ENCODE measurements at places on chromosomes 7 and 10.
A peak's percentile ranks its signal among the peaks of the same experiment; 100 is the strongest.

DNA sequence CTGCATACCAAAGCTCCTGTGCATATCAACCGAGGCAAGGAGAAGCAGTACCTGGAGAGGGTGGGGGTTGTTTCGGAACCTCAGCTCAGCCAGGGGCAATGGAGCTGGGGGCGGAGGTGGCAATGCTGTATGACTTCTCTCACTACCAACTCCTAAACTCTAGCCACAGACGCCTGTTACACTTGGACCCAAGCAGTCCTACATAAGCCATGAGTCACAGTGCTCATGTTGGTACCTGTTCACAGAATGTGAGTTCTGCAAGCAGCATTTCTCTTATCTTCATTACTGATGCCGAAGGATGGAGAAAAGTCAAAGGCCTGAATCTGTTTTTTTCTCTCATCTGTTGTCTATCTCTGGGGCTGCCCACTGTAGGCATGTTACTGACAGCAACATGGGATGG lies 3.2 kb upstream of the RAB18 start:
- DNase-seq, result no peak

DNA sequence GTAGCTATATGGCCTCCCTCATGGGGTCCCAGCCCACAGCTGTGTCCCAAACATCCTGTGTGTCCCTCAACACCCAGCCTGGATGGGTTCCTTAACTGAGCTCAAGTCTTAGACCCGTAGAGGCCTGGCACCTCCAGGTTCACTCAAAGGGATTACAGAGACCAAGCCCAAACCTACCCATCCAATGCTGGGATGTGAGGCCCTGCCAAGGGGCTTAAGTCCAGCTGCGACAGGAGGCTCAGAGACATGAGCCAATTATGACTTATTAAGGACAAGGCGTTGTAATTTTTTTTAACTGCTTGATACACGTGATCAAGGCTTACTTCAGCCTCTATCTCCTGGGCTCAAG lies 105.6 kb upstream of the RET start:
- DNase-seq, result no peak

GRCh38 chr7:150390205-150390604 lies 11.1 kb downstream of the ZNF775 start:
- no peak for DNase-seq

GRCh38 chr7:44213877-44214388 lies 13.2 kb downstream of the YKT6 start:
- no peak for DNase-seq

DNA sequence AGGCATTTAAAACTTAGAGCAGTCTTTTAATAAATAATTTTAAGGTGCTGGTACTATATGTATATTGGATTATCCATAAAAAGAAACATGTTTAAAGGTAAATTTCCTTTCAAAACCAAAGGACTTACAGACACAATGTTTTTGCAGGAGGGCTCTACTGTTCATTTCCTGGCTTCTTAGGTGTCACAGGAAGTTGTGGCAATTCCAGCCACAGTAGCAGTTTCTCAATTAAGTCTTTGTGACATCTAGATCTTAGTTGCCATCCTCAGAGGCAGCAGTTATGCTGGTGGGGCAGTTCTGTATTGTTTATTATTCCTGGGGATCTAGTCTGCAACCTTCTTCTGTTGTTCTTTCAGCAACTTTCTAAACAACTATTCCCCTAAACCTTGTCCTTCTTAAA lies 460.1 kb downstream of the MAGI2 start:
- DNase-seq, result no peak

DNA sequence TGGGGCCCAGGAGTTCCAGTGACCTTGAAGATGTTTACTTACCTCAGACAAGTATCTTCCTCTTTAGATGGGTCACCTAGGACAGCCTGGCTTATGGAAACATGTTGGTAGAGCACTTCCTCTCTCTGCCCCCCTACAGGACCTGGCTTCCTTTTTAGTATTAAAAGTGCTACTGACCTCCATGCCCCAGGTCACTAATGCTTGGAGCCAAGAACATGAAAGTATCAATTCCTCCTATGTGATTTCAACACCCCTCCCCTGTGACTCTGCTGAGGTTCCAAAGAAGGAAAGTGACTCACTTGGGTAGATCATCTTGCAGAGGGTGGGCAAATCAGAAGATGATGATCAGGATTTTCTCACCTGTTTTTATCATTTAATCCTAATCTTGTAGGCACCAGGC lies 125.3 kb upstream of the CCDC6 start:
- DNase-seq, result no peak

DNA sequence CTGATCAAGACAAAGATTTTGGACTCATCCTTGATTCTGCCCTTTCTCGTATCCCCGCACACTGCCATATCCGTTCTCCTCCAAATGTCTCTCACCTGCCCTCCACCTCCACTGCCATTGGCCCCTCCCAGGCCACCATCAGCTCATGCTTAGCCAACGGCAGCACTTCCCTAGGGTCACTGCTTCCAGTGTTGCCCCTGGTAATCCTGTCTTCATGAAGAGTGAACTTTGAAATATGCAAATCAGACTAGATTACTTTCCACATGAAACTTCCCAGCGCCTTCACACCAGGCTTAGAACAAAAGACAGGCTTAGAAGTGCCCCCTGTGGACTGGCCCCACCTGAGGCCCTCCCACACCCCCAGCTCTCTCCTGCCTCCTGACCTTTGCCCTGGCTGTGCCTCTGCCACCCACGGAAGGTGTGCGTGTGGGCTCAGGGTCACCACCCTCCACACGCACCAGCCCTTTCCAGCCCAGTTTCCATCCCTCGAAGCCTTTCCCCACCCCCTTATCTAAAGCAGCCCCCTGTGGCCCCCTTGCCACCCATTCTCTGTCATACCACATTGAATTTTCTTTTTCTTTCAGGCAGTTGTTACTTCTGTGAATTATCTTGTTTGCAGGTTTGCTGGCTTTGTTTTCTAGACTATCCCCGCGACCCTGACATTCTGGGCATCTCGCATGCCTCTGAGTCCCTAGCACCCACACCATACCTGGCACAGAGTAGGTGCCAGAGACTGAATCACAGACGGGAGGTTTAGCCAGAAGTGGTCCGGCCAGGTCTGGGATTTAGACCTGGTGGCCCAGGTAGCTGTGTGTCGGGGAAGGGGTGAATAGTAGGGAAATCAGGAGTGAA lies 26.8 kb upstream of the C10orf53 start:
- no peak for DNase-seq

- peak; percentile 50 for DNase-seq
These were observed 10.6 kb downstream of the DNAJB6 start for GRCh38 chr7:157347217-157347904.

DNA sequence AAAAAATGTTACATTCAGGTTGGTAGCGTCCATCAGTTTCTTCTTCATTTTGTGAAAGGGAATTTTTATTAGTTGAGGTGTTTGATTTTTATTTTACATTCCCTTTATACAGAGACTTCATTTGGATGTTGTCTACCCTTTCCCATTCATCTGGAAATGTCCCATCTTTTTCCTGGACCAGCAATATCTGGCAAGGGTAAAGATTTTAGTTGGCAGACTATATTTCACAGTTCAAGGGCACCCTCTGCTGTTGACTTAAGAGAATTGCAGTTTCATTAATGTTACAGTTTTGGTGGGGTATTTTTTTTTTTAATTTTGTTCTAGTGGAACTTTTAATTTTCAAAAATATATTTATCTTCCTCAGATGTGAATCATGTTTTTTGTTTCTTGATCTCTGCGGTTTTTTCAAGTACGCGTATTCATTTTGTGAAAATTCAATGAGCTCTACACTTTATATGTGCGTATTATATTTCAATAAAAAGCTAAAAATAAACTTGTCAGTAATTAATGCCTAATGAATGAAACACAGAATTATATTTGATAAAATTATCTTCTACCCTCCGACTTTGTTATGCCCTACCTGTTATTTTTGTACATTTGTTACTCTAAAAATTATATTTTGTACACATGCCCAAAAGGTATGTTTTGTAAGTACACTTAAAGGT lies 97.9 kb upstream of the KLF14 start:
- DNase-seq, result no peak

DNA sequence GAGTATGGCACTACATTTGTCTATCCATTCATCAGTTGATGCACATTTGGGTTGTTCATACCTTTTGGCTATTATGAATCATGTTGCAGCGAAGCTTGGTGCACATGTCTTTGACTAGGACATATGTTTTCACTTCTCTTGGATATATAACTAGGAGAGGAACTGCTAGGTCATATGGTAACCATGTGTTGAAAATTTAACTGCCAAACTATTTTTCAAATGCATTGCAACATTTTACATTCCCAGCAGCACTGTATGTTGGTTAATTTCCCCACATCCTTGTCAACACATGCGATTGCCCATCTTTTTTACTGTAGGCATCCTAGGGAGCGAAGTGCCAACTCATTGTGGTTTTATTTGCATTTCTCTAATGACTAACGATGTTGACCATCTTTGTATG lies 183.4 kb downstream of the PRKCQ start:
- no peak for DNase-seq

GRCh38 chr10:1674501-1674900 lies 62.8 kb downstream of the ADARB2 start:
- DNase-seq, result no peak

DNA sequence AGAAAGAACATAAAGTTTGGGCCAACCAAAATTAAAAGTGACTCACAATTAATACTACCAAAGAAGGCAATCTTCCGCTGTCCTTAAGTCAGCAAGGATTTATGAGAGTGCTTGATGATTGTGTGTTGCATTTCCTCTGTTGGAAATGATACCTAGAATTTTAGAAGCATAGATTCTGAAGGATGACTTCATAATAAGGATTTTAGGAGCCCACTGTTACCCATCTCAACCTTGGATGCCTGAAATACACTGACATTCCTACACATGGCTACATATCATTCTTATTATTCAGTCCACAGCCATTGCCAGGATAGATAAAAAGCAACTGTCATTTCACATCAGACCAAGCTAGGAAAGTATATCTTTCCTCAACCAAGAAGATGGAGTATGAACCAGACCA lies 823.8 kb downstream of the LRMDA start:
- no peak for DNase-seq

DNA sequence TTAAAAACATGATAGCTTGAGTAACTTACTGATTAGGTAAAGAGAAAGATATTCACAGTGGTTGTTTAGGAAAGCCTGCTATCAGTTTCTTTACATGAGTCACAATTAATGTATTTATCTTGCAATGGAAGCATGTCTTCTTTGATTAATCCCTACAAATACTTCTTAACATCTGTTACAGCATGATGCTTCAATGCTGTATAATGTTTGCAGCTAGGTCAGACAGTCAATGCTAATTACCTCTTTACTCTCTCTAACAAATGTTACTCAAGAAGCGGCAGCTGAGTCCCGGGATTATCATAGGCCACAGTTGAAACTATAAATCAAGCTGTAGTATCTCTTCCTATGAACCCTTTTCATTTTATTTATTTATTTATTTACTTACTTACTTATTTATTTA lies 33.2 kb downstream of the ACBD5 start:
- no peak for DNase-seq

- no peak for DNase-seq
These were observed 18.2 kb upstream of the TSPAN33 start for GRCh38 chr7:129126314-129126713.

DNA sequence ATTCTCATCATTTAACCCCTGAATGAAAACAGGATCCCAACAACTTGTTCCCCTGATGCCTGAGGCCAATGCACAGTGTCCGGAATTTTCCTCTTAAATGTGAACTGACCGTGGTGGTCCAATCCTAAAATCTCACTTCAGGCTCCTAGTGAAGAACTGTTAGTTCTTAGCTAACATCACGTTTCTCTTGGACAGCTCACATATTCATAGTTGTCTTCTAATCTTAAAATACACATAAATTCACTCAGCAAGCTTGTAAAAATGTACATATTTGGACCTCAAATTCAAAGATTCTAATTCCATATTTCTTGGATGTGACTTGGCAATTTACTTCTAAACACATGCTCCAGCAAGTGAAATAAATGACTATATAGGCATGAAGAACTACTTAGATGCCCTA lies 297.2 kb downstream of the PCDH15 start:
- DNase-seq, result no peak

- DNase-seq, result no peak
These were observed 441.3 kb upstream of the MGMT start for GRCh38 chr10:129025787-129026186.

- DNase-seq, result no peak
These were observed 42.8 kb upstream of the GRB10 start for GRCh38 chr7:50825465-50825864.

DNA sequence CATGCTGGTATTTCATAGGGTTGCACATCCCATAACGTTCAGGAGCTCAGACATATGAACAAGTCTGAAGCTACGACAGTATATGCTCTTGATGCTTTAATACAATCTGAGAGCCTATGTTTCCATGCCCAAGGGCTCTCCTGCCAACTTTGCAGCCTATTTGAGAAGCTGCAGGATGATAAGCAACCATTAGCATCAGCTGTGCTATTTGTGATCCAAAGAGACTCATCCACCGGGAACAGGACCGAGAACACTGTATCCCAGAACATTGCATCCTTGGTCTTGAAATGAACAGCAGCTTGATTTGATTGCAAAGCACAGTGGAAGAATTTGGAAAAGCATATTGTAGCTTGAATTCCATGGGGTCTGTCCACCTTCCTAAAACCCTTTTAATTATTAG lies 156.2 kb upstream of the PTER start:
- DNase-seq, result no peak

- DNase-seq, result no peak
These were observed 11.4 kb downstream of the C10orf53 start for GRCh38 chr10:49690698-49691356.

GRCh38 chr10:92291921-92292845 lies 1.2 kb downstream of the MARCHF5 start:
- DNase-seq, result peak; percentile 62

GRCh38 chr10:48880016-48880705 lies 59.5 kb downstream of the LRRC18 start:
- no peak for DNase-seq

- no peak for DNase-seq
These were observed 63.9 kb downstream of the STK17A start for GRCh38 chr7:43646603-43647338.

GRCh38 chr7:111744501-111745155 lies 182.3 kb upstream of the IMMP2L start:
- no peak for DNase-seq

- DNase-seq, result no peak
These were observed 371.4 kb downstream of the KCNMA1 start for GRCh38 chr10:77266242-77266641.

GRCh38 chr10:8060704-8061121 lies 6.2 kb downstream of the GATA3 start:
- DNase-seq, result no peak

GRCh38 chr7:24050991-24051560 lies 232.9 kb upstream of the NPY start:
- no peak for DNase-seq

DNA sequence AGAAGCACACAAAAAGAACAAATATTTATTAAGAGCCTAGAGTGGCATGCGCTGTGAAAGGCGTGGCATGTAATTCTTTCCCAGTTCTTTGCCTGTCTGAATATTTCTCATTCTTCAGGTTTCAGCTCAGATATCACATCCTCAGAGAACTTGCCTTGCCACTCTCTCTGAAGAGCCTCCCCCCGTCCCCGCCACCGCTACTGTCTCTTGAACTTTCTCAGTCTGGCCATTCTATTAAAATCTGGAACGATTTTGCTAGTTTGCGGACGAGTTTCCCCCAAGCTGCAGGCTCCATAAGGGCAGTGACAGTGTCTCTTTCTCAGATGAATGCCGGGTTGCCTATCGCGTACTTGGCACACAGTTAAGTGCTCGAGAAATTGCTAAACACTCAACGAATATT lies 787 bp upstream of the PLEKHA1 start:
- DNase-seq, result peak; percentile 55

GRCh38 chr10:100715445-100716385 lies 29.7 kb upstream of the PAX2 start:
- DNase-seq, result no peak

Data from right forelimb (tissue), 1 donor.